ENCODE measurements at places on chromosomes 6 and 20. TPM values are rescaled to one million over a fixed set of nuclear protein-coding genes. Genes with fewer than 3 reads are reported as not detected.

Gene CDH26
- total RNA-seq: 0.18 TPM

Gene MACROD2
- 0.08 TPM for total RNA-seq

Gene SLC22A3
- not detected for total RNA-seq

Gene PHF10
- 55.7 TPM for total RNA-seq

Gene BHLHE23
- not detected for total RNA-seq

Gene YTHDF1
- 83.2 TPM for total RNA-seq

Gene SCGN
- not detected for total RNA-seq

Gene DEFB124
- not detected for total RNA-seq

Gene RIMS4
- total RNA-seq: not detected

Gene PHACTR1
- total RNA-seq: 0.20 TPM

Gene PHACTR3
- not detected for total RNA-seq

Gene PNLDC1
- not detected for total RNA-seq

Gene ACSS1
- total RNA-seq: 13.0 TPM

Gene GPR6
- not detected for total RNA-seq

Gene CST4
- not detected for total RNA-seq

Gene UNC93A
- total RNA-seq: not detected

Gene SLC26A8
- not detected for total RNA-seq

Gene TSHZ2
- not detected for total RNA-seq

Gene UBE2C
- total RNA-seq: 615 TPM

Gene SSTR4
- not detected for total RNA-seq

Gene SAMD3
- total RNA-seq: not detected

Gene AHI1
- 15.7 TPM for total RNA-seq

Gene EPPIN
- not detected for total RNA-seq

Gene ADGRF4
- total RNA-seq: not detected

Gene VSTM2L
- 0.22 TPM for total RNA-seq

Gene OR2J1
- not detected for total RNA-seq

Gene TCF21
- not detected for total RNA-seq

Gene SUPT3H
- 15.8 TPM for total RNA-seq

Gene NKX2-2
- total RNA-seq: not detected

Gene CRISP2
- total RNA-seq: not detected

Gene ADGRB3
- total RNA-seq: 6.0 TPM

Gene PACRG
- total RNA-seq: not detected

Gene TRAM2
- total RNA-seq: 28.4 TPM

Gene SIRPD
- total RNA-seq: not detected

Gene SPTLC3
- total RNA-seq: not detected

Gene ECHDC1
- 77.2 TPM for total RNA-seq

Gene HLA-DQA2
- not detected for total RNA-seq

Gene ACTL10
- not detected for total RNA-seq

Gene BFSP1
- total RNA-seq: not detected
